ENCODE measurements at places on chromosomes 6 and 20. TPM values are rescaled to one million over a fixed set of nuclear protein-coding genes. Genes with fewer than 3 reads are reported as not detected.

Gene SIRPA
- total RNA-seq, result 12.8 TPM

Gene CDH26
- 1.2 TPM for total RNA-seq

Gene SLC22A16
- not detected for total RNA-seq

Gene VARS1
- 89.8 TPM for total RNA-seq

Gene C6orf163
- total RNA-seq, result 0.62 TPM
